Stimulated activated CD8-positive, alpha-beta memory T cell treated with anti-CD3 and anti-CD28 coated beads, Interleukin-7, amount 100 ng/mL, for 1 hour (primary cell): ENCODE measurements at places on chromosomes 3 and 15.

DNA sequence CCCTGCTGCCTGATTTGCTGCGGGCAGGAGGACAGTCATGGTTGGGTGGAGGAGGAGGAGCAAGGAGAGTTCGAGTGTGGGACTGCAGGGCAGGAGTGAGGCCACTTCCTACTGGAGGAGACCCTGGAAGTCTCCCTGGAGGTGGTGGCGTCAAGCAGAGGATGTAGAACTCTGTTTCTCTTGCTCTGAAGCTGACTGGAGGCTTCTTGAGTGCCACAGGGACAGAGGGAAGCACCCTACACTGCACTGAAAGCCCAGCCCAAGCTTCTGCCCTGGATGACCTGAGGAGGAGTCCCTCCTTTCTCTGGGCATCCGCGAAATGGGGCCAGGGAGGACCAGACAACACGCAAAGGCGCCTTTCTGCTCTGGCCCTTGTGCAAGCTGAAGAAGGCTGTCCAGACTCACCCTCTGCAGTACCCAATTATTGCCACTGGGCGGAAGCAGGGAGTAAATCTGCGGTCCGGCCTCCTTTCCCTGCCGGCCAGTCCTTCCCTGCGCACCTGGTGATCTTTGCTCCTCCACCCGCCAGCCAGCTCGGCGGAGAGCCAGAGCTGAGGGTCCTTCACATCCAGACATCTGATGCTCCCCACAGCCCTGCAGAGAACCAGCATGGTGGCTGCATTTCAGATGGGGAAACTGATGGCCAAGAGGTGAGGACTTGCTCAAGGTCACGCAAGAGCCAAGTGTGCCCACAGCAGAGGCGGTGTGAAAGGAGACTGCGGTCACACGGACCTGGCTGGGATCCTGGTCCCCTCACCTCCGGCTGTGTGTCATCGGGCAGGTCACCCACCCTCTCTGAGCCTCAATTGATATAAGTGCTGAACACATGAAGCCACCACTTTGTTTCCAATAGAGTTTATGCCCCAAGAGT lies 207.1 kb downstream of the TBC1D2B start:
- no peak for DNase-seq

DNA sequence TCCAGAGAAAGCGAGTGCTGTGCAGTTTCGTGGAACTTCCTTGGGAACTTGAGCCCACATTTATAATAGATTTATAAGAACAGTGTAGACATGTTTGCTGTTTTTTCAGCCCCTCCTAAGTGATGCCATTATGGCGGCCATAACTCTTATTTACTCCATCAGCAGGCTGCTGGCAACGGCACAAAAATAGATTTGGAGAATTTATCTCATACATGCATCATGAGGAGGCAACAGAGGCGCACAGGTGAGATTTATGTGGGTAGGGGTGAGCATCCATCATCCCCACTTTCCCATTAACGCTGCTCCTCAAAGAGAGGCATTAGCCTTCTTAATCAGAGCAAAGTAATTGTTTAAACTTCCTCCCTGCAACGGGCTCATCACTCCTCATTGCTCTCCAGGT lies 182.5 kb downstream of the RAB11A start:
- no peak for DNase-seq

- no peak for DNase-seq
Observed at GRCh38 chr3:108415661-108416060, 94.7 kb downstream of the MYH15 start.

- no peak for DNase-seq
Observed at GRCh38 chr15:95658799-95659198, 671.7 kb upstream of the NR2F2 start.

DNA sequence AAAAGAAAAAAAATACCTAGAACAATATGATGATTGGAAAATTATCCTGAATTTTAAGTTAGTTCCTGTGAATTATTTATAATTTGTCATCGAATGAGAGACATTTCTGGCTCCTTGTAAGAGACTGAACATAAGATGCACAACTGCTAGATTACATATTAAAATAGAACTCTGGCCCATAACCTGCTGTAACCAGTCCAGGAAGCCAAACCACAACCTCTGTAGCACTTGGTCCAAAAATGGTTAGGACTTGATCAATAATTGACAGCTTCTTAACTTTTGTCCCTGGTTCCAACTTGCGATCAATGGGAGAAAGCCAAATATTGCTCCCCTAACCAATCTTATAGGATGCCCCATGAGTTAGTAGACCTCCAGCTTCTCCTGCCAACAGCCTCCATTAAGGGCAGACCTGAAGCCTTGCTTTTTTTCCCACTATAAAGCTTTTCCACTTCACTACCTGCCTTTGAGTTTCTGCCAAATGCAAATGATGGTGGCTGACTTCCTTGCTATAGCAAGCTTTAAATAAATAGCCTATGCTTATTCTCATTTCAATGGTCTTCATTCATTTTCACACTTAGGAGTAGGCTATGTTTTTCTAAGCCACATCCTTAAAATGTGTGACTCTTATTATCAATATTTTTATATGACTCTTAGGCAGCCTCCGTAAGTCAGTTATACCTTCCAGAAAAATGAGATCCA lies 224.0 kb upstream of the ARHGEF26 start:
- DNase-seq: no peak

DNA sequence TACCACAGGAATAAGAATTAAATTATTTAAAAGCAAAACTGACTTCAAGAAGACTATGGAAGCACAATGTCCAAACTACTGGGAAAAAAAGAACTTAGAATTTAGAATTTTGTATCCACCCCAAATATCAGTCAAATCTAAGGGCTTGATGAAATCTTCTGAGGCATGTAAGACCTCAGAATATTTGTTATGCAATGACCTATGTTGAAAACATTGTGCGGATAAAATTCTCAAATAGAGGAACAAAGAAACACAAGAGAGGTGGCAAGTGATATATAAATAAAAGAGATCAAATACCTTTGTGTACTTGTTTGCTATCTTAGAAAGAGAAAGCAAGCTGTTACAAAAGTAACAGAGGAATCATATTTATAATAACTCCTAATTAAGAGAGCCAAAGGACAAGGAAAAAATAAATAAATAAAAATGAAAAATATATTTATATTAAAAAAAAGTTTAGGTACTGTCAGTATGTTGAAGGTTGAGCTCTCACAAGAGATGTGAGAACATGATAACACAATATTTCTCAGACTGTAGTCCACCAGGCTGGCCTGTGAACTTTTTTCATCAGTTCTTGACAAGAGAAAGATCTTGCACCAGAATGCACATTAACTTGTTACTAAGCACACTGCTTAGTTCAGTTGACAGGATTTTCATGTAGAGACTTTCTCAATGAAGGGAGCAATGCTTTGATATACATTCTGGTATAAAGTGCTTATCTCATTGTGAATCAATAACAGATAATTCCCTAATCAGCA lies 50.0 kb downstream of the CPA3 start:
- DNase-seq: no peak

DNA sequence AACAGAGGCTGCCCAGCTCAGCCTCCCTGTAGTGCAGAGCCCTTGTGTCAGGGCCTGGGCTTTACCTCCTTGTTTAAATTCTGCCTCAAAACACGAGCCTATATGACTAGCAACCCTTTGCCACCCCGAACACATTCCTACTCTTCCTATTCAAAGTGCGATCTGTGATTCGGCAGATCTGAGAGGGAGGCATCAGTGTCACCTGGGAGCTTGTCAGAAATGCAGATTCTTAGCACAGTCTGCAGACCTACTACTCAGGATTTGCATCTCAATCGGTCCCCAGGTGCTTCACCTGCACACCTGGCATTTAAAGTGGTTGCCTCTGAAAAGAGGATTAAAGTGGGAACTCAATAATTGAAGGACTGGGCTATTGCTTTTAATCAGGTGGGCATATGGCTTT lies 273.2 kb upstream of the TOPAZ1 start:
- no peak for DNase-seq

- DNase-seq: no peak
Observed at GRCh38 chr15:96073908-96074307, 256.6 kb upstream of the NR2F2 start.

DNA sequence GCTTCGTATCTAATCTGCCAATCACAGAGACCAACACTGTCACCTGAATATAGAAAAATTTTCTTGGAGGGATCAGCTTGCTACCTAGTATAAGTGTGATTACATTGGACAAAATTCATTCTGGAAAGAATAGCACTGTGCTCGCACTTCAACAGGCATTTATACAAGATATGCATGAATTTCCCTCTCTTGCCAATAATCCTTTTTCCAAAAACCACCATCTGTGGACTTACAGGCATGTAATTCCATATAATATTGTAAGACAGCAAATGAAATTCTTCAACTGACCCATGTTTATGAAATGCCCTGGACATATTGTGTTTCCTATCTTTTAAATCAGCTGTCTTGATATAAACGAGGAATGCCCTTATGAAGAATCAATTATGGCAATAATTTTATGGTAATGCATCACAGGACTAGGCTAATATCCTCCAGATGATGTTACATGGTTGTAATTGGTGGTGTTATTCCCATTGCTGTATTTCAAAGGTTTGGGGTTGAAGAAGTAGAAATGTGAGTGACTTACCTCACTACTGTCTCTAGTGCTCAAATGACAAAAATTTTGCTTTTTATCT lies 861.4 kb upstream of the NECTIN3 start:
- DNase-seq: no peak
